ENCODE measurements at places on chromosomes 5 and 9.

GRCh38 chr9:24509850-24510249 is 35.8 kb downstream of the IZUMO3 start:
- no peak for DNase-seq

DNA sequence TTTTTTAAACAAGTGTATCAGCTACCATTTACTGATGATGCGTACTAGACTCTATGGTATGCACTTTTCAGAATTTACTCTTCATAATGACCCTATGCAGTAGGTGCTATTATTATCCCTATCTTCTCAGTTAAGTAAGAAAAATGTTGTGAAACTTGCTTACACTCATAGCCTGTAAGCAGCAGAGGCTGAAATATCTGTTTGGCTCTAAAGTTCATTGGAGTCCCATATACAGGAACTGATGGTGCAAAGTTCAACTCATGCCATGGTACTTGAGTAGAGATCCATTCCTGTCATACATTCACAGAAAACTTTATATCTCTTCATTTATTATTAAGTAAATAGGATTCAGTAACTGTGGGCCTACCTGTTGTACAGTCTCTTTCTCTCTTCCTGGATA is 41.4 kb upstream of the CCDC112 start:
- DNase-seq: no peak

GRCh38 chr9:119701651-119702050 is 332.4 kb upstream of the BRINP1 start:
- no peak for DNase-seq

DNA sequence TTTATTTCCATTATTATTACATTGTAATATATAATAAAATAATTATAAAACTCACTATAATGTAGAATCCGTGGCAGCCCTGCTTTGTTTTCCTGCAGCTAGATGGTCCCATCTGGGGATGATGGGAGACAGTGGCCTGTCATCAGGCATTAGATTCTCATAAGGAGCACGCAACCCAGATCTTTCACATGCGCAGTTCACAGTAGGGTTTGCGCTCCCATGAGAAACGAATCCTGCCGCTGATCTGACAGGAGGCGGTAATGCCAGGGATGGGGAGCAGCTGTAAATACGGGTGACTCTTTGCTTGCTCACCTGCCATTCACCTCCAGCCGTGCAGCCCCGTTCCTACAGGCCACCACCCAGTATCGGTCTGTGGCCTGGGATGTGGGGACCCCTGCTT is 1879.3 kb upstream of the WWC1 start:
- no peak for DNase-seq

DNA sequence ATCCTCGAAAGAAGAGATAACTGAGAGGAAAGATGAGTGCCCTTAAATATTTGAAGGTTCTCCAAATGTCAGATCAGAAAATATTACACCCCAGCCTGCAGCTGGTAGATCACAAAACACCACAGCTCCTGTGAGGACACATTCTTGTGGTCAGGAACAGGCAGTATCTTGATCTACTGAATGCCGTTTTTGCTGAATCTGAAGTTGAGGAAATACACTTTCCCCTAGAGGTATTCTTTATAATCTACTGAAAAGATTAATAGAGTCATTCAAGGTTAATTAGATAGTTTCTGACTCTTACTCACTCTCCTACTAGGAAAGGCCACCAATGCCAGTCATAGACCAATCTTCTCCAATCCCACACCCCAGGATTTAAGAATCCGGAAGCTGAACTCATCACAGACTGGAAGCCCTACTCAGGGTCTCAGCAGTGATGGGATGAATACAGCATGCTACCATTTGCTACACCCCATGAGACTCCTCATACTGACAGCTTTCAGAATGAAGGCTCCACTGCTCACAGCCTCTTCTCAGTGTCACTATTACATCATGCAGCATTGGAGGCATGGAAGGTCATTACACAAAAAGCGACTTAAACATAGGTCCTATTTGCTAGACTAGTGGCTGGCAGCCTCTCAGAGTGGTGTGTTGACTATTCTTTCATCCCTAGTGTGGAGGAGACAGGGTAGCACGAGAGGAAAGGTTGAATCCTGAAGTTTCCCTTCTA is 143.9 kb upstream of the SLC1A3 start:
- no peak for DNase-seq

- DNase-seq: peak; percentile 93
Measured at GRCh38 chr9:135499326-135500070, 984 bp upstream of the MRPS2 start.

DNA sequence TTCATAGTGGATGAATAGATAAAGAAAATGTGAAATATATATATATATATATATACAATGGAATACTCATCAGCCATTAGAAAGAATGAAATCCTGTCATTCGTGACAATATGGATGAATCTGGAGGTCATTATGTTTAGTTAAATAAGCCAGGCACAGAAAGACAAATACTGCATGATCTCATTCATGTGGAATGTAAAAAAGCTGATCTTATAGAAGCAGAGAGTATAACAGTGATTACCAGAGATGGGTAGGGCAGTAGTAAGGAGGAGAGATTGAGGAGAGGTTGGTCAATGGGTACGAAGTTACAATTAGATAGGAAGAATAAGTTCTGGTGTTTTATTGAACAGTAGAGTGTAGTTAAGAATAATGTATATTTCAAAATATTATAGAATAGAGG is 19.7 kb upstream of the PCDHAC2 start:
- no peak for DNase-seq

GRCh38 chr9:107749787-107750444 is 260.3 kb upstream of the KLF4 start:
- peak; percentile 88 for DNase-seq

GRCh38 chr9:123743737-123744136 is 186.2 kb downstream of the DENND1A start:
- DNase-seq: no peak

GRCh38 chr5:35543408-35543807 is 74.3 kb upstream of the SPEF2 start:
- DNase-seq: no peak

- DNase-seq: peak; percentile 47
Measured at GRCh38 chr9:77514886-77515711, 133.0 kb downstream of the GNA14 start.

- DNase-seq: peak; percentile 76
Measured at GRCh38 chr9:117411547-117411946, 3.3 kb downstream of the ASTN2 start.

- DNase-seq: no peak
Measured at GRCh38 chr9:86549920-86550319, 195.7 kb upstream of the TUT7 start.

DNA sequence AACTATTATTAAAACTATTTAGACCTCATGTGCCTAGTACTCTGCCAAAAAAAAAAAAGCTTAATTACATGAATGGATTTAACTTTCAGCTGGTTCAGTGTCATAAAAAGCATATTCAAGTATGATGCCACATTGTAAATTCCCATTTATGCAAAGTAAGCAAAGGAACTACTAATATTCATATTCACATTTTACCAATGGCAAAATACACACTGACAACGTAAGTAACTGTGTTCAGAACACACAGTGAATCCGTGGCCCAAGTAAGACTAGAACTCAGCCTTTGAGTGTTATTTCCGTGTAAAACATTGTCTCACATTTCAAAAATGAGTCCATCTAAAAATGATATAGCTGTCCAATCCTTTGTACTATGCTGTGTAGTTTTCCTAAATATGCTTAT is 56.8 kb downstream of the PPP2R2B start:
- no peak for DNase-seq

GRCh38 chr9:81032030-81032572 is 657.2 kb downstream of the TLE1 start:
- DNase-seq: no peak

DNA sequence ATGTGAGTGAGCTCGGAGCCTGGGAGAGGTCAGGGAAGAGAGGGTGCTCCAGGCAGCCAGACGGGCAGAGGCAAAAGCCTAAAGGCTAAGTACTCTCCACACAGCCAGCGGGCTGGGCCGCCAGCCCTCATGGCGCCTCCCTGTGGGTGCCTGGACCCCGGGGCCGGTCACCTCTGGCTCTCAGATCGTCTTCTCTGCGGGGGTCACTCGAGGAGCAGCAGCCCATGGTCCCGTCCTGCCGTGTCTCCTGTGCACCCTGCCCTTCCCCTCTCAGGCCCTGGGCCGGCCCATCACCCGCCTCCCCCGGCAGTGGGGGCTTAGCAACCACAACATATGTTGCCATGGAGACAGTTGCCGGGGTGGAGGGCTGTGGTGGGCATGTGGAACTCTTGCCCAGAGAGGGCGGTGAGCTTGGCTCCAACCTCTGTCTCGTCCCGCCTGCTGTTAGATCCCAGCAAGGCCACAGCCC is 4.2 kb downstream of the AK1 start:
- DNase-seq: peak; percentile 59

- no peak for DNase-seq
Measured at GRCh38 chr5:131258733-131259132, 5.1 kb upstream of the CDC42SE2 start.

GRCh38 chr5:168114444-168115017 is 176.9 kb upstream of the WWC1 start:
- DNase-seq: peak; percentile 40

DNA sequence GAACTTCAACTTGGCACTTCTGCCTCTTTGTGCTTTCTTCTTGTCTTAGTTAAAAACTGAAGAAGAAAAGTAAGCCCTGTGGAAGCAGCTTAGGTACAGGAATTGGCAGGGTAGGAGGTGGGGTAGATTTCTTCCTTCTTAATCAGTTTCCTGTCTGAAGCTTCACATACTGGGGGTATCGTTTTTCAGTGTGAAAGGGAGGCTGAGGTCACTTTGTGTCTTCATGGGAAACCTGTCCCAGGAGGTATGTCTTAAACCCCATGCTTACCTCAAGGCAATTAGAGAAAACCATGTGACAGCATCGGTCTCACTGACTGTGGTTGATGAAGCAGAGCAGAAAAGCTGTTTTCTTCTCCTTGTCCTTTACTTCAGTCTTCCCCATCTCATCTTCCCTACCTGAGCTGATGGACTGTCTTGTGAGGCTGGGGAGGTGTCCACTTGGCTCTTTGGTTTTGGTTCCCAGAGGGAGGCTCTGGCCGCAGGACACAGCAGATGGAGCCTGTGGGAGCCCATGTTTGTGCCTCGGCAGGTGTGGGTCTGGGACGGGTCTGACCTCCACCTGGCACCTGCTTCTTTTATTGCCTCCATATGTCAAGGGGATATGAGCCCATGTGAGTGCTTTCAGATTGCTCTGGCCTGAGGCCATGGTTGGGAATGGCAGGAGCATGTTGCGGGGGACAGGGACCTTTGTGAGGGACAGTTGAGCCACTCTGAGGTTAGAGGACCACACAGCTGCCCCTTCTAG is 47.0 kb downstream of the SH3GL2 start:
- DNase-seq: no peak

GRCh38 chr9:114434878-114435311 is 47.1 kb upstream of the AKNA start:
- peak; percentile 55 for DNase-seq

- DNase-seq: no peak
Measured at GRCh38 chr9:72623156-72623555, 101.7 kb downstream of the TMC1 start.

- DNase-seq: no peak
Measured at GRCh38 chr5:19928562-19929421, 59.2 kb downstream of the CDH18 start.

DNA sequence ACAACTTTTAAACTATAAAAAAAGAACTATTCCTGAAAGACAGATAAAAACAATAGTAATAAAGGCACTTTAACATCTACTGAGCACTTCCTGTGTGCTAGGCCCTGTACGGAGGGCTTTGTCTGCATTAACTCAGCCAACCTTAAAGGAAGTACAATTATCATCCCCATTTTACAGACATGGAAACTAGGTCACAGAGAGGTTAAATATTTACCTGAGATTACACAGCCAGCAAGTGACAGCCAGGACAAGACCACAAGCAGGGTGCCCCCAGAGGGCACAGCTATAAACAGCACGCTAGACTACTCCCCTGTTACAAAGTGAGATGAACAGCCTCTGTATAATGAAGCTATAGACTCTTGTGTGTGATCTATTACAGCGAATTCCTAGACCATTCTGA is 25.5 kb downstream of the DDX31 start:
- no peak for DNase-seq

Data from putamen (tissue), 1 donor.